Stimulated activated CD4-positive, alpha-beta T cell treated with anti-CD3 and anti-CD28 coated beads, Interleukin-15, amount 100 ng/mL, for 1 hour (primary cell): ENCODE measurements at places on chromosomes 6 and 20.

DNA sequence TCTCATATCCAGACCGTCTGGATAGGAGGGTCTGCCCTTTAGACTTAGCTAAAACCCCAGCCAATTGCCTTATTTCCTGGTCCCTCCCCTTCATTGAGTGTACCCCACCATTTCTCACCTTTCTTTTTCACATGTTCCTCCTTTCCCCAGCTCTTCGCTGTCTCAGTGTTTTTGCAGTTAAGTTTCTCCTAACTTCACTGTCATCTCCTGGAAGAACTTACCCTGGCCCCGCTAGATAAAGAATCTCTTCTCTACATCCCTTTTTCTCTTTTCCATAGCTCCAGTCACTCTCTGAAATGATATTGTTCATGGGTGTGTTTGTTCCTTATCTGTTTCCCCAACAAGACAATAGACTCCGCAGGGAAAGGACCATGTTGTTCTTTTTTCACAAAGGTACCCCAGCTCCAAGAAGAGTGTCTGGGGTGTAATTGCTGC lies 208.8 kb downstream of the TSHZ2 start:
- DNase-seq = no peak

GRCh38 chr6:44024574-44025219 lies 102.6 kb downstream of the MRPL14 start:
- DNase-seq = no peak

DNA sequence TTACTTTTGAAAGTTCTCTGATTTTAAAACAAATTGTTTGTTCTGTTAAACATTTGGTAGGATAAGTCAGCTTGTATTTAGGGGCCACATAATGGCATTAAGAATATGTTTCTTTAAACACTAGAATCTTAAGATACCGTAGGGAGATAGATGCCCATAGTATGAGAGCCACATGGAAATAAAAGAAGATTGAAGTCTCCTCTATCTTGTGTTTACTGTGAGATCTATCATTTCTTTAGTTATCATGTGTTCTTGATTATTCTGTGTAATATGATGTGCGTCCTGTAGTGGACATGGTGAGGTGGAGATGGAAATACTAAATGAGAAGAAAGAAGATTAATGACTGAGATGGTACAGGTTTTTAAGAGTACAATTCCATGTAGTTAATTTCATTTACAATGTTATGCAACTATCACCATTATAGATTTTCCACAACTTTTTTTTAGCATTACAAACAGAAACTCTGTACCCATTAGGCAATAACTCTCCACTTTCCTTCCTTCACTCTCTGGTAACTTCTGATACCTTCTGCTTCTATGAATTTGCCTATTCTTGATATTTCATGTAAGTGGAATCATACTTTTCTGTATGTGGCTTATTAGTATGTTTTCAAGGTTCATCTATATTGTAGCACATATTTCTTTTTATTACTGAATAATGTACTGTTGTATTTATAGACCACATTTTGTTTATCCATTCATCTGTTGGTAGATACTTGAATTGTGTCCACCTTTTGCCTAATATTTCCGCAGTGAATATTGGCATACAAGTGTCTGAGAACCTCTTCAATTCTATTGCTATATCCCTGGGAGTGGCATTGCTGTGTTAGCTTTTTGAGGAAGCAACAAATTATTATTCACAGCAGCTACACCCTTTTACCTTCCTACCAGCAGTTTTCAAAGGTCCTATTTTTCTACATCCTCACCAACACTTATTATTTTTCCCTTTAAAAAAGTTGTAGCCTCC lies 11.5 kb downstream of the RNF146 start:
- no peak for DNase-seq

DNA sequence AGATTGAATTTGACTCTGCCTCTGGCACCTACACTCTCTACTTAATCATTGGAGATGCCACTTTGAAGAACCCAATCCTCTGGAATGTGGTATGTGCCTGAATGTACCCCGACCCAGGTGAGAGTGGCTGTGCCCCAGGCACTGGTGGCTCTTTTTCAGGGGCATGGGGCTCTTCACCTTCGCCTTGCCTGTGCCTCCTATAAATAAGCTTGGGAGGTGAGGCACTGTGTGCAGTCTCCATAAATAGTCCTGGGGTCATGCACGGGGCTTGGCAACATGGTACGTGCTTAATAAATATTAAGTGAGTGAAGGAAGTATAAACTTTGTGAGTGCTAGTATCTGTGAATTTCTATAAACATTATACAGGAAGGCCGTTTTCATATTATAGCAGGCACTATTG lies 33.0 kb downstream of the GHRH start:
- no peak for DNase-seq

- DNase-seq = no peak
Measured at GRCh38 chr6:166623318-166623717, 3.7 kb downstream of the RPS6KA2 start.
